ENCODE measurements at places on chromosomes 2 and 18.
A peak's percentile ranks its signal among the peaks of the same experiment; 100 is the strongest.

GRCh38 chr2:98478088-98478551 lies 33.5 kb downstream of the INPP4A start:
- DNase-seq, result no peak

DNA sequence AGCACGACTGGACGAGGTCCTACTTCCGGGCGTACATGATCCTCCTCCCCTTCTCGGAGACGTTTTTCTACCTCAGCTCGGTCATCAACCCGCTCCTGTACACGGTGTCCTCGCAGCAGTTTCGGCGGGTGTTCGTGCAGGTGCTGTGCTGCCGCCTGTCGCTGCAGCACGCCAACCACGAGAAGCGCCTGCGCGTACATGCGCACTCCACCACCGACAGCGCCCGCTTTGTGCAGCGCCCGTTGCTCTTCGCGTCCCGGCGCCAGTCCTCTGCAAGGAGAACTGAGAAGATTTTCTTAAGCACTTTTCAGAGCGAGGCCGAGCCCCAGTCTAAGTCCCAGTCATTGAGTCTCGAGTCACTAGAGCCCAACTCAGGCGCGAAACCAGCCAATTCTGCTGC lies 24.8 kb downstream of the LYPD1 start:
- DNase-seq, result no peak

- peak; percentile 38 for DNase-seq
These were observed 86.6 kb downstream of the MARCO start for GRCh38 chr2:119028327-119029174.

DNA sequence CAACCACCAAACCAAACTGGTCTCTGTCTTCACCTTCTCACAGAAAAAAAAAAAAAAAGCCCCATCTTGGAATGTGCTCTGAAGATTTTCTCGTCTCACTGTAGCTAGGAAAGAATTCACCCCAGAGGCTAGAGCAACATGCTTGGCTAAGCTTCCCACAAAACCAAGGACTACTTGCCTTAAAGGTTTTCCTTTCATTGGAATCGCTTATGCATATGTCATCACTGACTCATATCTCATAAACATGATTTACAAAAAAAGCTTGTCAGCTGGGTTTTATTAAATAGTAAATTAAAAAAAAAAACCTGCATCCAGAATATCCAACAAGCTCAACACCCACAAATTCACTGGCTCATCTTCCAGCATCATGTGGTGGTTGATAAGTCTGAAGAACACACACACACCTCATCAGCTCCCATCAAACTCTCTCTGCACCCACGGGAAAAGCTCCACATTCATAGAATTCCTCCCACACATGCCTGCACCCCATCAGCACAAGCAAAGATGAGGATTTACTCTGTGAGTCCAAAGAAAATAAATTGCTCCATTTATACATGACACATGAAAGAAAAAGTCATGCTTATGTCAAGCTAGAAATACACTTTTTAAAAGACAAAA lies 182.0 kb upstream of the TRIB2 start:
- DNase-seq, result no peak

GRCh38 chr2:52074130-52074719 lies 1042.3 kb upstream of the NRXN1 start:
- no peak for DNase-seq

- DNase-seq, result no peak
These were observed 130.9 kb downstream of the MYCN start for GRCh38 chr2:16071039-16071864.

DNA sequence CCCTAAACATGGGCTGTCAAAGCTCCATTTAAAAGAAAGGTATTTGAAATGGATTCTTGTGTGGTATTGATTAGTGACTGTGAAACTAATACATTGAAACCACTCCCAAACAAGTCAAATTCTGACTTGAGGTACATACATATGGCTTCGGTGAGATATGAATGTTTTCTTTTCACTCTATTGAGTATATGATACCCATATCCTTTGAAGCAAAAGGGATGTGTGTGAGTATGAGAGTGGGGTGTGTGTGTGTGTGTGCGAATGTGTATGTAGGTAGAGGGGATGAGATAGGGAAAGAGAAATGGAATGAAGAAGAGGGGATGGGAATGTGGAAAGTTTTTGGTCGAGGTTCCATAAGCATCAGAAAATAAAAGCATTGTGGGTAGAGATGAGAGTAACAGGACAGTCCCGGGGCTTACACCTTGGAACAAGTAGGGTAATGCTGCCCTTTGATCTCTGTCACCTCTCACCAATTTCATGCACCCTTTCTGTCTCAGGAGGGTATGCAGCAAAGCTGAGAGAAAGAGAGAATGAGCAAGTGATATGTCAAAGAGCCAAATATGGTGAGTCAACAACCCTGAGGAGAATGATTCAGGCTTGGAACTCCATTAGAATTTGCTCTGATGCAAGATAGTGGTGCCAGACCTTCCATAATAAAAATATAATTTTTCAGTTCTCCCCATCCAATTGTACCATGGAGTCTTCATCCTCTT lies 64.0 kb upstream of the ZEB2 start:
- DNase-seq, result no peak

GRCh38 chr2:14125624-14126293 lies 506.8 kb upstream of the LRATD1 start:
- DNase-seq, result no peak

- DNase-seq, result no peak
These were observed 21.1 kb downstream of the NFU1 start for GRCh38 chr2:69416147-69416546.

GRCh38 chr2:218422403-218423086 lies 3.6 kb downstream of the VIL1 start:
- DNase-seq, result no peak

- no peak for DNase-seq
These were observed 19.6 kb upstream of the SERPINB11 start for GRCh38 chr18:63683152-63683551.

DNA sequence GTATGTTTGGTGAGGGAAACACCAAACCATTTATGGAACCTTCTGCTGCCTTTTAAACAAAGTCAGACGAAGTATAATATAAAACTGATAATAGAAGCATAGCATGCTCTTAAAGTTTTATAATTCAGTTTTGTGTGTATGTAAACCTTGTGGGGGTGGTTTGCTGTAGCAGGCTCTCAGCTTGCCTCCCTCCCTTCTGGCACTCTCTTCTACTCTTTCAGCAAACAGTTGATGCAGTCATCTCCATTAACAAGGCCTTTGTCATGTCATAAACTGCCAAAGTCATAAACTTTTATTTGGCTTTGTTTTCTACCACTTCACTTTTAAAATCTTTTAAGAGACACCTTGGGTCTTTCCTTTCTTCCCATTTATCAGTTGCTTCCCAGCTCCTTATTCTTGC lies 448.2 kb upstream of the SETBP1 start:
- no peak for DNase-seq

- DNase-seq, result no peak
These were observed 86.9 kb upstream of the DTNB start for GRCh38 chr2:25760297-25760696.

DNA sequence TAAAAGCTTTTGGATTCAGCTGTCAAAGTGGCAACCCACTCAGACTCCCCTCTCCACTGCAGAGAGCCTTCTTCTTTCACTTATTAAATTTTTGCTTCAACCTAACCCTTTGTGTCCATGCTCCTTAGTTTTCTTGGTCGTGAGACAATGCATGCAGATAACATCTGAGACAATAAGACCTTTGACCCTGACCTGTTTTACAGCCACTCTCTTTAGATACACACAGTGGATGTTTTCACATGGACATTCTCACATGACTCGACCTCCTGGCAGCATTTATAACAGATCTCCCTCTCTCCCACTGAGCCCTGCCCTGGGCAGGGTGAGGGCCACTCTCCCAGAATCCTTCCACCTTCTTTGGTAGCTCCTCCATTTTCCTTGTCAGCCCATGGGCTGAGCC lies 30.4 kb upstream of the IL36G start:
- DNase-seq, result no peak

- no peak for DNase-seq
These were observed 148.7 kb downstream of the CABLES1 start for GRCh38 chr18:23283916-23284430.

DNA sequence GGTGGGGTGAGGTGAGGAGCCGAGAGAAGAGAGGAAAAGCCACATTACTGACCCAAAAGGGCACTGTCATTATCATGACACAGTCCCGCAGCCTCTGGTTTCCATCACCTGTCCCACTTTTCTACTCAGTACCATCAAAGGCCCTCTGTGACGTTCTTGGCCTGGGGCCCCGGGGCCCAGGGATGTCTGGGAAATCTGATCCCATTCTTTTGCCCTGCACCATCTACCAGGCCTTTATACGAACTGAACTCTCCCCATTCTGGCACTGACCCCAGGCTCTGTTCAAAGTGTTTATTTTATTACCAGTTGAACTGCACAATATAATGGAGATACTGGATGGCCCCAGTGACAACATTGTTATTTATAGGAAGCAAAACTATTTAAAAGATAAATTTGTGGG lies 89.1 kb downstream of the COL6A3 start:
- DNase-seq, result no peak

DNA sequence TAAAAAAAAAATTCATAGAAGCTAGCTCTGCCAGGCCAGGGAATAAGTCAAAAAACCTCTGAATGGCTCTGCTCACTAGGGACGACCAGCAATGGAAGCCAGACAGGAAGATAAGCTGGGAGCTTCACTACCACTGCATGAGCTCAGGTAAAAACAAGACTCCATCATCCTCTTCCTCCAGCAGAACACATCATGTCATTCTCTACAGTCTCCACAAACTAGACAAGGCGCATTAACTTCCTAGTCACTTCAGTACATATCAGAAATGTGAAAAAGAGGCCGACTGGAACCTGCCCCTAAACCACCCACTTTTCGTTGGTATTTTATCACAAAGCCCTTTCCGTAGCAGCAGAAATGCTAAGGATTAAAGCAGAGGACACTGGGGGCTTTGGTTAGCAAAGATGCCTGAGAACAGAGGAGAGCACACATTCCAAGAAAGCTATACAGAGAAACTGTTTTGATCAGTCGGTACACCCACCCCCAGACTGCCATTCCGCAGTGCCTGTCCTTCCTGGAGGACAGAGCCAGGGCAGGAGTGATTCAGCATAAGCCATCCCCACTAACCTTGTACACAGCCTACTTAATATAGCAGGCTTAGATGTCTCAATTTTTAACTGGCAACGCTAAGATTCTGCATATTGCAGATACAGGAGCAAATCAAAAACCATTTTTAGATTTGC lies 53.4 kb downstream of the AAK1 start:
- no peak for DNase-seq

DNA sequence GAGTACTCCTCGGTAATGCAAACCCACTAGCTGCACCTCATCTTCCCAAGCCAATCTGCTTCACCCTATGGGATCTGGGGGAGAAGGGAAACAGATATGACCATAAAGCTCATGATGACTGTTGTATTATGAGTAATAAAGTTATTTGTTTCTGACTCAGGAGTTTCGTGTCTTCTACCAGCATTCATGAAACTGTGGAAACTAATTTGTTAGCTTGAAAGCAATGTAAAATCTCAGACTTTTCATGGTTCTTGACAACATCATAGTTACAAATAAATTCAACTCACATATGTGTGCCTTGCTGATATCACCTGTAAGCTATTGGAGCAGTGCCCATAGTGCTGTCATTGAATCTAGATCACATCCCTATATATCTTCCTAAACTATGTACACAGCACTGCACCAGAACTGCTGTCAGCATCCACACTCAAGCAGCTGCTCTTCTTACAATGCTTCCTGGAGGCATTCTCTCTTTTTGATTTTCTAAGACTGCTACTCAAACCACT lies 135.6 kb upstream of the KYNU start:
- no peak for DNase-seq
